SK-MEL-5 (cell line): ENCODE measurements at places on chromosomes 2 and 18.

DNA sequence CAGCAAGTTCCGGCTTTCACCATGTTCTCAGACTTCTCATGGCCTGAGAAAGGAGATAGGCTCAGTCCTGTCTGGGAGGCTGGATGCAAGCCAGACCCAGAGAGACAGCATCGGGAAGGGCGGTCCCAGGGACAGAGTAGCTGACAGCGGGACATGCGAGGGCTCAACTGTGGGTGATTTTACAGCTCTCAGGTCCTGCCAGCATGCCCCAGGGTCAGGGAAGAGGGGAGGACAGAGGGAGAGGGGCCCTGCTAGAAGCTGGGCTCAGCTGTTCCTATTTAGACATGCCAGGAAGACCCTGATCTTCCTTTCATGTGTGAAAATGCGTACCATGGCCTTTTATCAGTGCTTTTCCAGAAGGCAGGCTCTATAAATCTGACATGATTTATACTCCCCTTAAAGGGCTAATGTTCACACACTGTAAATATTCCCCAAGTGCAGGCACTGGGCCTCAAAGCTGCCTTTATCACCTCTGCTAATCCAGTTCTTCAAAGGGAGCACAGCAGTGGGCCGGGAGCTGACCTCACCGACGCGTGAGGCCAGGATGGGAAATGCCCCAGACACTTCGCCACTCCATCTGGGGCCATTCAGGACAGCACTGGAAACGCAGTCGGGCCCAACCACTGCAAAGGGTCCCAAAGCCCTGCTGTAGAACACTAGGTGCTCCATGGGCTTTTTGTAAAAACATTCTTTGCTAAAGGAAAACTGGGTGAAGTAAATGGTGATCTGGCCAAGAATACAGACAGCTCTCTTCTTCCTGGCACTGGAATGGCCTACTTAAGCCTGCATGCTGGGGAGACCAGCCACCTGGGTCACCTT, 96.1 kb upstream of the LMAN1 start:
- DNase-seq, result no peak

GRCh38 chr2:158512323-158512722, 55.6 kb downstream of the PKP4 start:
- no peak for DNase-seq

GRCh38 chr2:111236025-111236424, 115.3 kb downstream of the BCL2L11 start:
- no peak for DNase-seq

DNA sequence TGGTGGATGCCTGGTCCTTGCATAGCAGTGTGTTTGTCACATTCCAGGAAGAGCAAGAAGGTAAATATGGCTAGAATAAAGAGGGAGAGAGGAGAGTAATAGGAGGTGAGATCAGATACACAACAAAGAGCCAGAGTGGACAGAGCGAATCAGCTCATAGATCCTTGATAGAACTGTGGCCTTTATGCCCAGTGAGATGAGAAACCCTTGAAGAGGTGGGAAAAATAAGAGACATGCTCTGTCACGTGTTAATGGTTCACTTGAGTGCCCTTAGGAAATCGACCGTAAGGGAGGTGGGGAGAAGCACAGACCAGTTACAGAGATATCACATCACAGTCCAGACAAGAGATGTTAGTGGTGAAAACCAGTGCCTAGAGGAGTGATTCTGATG, 84.7 kb upstream of the RAB27B start:
- DNase-seq, result no peak

DNA sequence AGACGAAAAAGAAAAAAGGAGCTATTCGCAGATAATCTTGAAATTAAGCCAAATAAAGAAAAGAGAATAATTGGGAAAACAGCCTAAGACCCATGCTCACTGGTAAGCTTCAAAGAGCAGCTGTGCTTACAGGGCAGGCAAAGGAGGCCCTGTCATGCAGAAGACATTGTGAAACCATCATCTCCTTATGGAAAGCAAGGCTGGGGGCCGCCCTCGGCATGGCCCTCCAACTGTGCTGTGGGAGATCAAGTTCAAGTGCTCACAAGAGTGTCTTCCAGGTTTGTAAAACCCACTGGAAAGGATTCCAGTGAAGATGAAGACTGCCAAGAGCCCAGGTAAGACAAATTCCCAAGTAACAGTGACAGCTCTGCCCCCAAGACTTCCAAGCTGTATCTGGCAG, 32.2 kb downstream of the ACVR1 start:
- no peak for DNase-seq

DNA sequence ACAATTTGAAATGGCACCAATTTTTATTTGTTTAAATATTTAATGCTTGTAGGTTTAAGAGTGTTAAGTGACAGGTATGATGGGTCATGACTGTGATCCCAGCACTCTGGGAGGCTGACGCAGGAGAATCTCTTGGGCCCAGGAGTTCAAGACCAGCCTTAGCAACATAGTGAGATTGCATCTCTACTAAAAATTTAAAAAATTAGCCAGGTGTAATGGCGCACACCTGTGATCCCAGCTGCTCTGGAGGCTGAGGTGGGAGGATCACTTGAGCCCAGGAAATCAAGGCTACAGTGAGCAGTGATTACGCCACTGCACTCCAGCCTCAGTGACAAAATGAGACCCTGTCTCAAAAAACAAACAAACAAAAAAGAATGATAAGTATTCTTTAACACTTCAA, 43.0 kb upstream of the CCDC68 start:
- DNase-seq, result no peak

GRCh38 chr2:189641590-189641989, 19.7 kb upstream of the ASNSD1 start:
- DNase-seq, result no peak

DNA sequence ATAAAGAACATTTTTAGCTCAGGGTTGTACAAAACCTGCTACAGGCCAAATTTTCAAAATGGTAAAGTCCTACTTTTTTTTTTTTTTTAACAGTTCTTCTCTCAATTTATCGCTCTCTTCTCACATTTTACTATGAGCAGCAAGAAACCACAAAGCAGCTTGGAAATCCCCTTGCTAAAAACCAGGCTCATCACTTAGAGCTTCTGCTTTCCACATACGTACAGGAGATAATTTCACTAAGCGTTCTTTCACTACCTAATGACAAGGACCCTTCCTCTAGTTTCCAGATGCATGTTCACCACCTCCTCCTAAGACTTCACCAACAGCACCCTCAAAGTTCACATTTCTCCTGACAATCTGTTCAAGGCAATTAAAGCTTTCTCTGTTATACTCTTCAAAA, 294.9 kb upstream of the CYRIA start:
- no peak for DNase-seq

DNA sequence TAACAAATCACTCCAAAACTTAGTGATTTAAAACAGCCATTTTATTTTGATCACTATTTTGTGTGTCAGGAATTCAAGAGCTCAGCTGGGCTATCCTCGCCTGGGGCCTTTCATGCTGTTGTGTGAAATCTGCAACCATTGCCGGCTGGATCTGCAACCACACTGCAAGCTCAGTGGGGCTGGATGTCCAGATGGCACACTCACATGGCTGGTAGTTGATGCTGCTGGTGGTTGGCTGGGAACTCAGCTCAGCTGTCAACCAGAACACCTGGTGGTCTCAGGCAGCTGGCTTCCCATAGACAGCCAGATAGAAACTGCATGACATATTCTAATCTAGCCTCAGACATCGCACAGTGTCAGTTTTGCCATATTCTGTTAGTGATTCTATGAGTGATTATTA, 30.6 kb upstream of the AP1S3 start:
- DNase-seq, result no peak

DNA sequence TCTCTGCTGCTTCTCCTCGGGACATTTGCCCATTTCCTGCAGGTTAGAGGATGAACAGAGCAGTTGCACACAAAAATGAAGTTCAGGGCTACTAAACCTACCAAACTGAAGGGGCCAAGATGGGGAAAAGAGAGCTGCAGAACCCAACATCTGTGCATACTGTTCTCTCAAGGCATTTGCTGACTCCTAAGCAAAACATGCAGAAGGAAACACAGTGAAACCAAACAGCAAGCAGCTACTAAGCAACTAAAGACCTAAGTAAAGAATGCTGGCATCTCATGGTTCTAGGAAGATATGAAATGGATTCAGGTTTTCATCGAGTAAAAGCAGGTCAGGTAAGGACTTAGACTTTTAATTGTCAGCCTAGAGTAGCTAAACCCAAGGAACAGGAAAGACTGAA, 111.9 kb upstream of the SYT4 start:
- DNase-seq, result no peak

GRCh38 chr2:215522237-215522636, 86.4 kb upstream of the FN1 start:
- peak; percentile 81 for DNase-seq

DNA sequence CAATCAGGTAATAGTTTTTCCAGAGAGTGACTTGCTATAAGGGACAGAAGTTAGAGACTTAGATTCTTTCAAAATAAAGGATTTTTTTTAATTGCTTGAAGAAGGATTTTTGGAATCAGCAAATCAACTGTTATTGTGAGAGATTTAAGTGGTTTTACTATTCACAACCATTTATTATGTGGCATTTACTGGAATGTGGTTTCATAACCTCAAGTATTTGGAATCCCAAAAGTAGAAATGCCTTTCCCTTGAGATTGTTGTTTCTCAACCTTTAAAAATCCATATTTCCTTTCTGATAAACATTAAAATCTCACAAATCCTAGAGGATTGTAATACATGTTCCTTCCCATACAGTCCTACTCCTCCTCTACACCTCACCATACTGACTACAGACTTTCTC, 5.0 kb downstream of the TANK start:
- no peak for DNase-seq

DNA sequence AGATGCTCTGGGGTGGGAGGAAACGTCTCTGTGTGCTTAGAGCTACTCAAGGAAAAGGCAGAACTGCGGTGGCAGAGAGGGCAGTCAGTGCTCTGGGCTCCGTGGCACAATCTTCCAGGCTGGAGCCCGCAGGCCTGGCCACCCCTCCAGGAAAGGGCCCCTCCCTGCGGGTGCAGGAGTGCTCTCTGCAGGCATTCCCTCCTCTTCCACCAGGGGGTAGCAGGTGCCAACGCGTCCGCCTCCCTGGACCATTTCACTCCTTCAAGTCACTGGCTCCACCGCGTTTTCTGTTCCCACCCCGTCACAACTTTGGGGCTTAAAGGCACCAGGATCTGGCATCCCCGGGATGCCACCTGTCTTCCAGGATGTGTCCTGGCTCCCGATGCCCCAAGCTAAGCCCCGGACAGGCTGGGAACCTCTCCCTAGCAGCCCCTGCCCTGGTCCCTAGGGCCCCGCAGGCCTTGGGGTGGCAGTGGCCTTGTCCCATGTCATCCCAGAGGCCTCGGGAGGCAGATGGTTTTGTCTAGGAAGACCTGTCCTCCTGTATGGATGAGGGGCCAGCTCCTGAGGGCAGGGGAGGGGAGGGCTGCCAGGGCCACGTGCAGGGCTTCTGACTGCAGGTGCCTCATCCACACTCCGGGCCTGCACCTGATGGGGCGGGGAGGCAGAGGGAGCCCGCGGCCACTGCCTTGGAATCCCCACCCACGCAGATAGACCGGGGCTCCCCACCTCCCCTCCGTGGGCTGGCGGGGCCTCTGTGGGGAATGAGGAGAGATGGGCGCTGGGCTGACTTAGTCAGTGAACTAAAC, 26.4 kb downstream of the KCNIP3 start:
- DNase-seq, result peak; percentile 61

GRCh38 chr18:35703043-35703688, 121.6 kb downstream of the GALNT1 start:
- DNase-seq, result peak; percentile 86

DNA sequence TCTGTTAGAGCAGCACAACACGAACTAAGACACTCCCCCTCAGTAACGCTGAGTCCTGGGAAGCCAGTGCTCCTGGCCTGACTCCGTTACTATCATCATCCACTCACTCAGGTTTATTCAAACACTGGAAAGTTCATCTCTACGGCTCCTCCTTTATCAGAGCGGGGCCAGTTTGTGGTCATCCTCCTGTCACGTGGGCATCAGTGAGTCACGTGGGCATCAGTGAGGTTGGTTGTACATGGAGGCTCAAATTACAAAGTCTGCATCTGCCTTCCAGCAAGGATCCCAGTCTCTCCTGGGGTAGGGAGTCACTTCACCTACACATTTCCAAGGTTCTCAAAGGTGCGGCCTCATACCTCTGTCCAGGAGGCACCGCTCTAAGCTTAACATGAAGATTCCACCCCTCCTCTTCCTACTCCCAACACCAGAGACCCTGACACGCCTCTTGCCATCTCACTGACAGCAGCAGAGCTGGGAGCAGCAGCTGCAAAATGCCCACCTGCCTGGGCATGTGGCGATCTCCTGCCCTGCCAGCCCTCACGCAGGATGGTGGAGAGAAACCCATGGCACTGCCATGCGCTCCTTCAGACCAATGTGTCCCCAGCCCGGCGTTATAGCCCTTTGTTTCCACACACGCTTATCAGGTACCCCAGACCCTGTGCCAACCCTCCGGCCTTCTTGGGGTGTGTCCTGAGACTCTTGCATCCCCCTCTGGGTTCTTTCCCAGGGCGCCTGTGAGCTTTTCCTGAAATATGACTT, 99.2 kb upstream of the PTPRM start:
- DNase-seq, result no peak

DNA sequence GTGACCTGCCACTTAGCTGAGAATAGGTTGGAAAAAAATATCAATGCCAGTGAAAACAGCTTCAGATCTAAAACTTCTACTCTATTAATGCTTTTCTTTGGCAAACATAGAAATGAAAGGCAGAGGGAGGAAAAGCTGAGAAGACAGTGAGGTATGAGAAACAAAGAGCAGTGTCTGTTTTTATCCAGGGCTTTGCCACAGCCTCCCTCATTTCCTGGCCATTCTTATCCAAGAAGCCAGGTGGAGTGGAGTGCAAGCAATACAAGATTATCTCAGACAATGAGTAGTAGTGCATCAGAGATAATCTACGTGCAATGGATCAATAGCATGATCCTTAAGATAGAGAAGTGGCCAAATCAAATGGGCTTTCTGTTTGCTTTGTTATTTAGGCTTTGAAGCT, 808.7 kb upstream of the PIK3C3 start:
- DNase-seq, result no peak

GRCh38 chr18:41320100-41320499, 634.9 kb upstream of the PIK3C3 start:
- no peak for DNase-seq

DNA sequence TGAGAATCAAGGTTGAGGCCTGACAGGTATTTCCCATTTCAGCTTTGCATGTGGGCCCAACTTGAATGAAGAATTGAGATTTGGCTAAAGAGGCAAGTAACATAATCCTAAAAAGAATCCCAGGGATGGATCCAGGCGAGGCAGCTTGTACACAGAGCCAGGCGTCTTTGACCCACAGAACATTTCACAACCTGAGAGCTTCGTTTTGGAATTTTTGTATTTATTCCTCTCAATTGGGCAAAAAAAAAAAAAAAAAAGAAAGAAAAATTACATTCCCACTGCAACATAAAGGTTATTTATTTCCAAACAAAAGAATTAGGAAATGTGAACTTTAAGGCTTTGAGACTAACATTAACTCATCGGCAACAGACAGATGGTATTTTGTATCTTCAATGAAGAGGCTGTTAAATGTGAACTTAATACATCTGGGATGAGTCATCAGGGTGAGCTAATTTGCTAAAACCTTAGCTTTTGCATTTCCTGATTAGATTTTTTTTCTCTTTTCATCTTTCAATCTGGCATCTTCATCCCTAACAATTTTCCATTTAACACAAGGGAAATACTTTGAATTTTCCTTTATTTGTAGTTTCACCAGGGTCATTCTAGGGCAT, 478.5 kb upstream of the TNP1 start:
- peak; percentile 41 for DNase-seq

GRCh38 chr2:118918017-118918416, 24.0 kb upstream of the MARCO start:
- no peak for DNase-seq
